ENCODE measurements at places on chromosomes 12 and 14.
A peak's percentile ranks its signal among the peaks of the same experiment; 100 is the strongest.

DNA sequence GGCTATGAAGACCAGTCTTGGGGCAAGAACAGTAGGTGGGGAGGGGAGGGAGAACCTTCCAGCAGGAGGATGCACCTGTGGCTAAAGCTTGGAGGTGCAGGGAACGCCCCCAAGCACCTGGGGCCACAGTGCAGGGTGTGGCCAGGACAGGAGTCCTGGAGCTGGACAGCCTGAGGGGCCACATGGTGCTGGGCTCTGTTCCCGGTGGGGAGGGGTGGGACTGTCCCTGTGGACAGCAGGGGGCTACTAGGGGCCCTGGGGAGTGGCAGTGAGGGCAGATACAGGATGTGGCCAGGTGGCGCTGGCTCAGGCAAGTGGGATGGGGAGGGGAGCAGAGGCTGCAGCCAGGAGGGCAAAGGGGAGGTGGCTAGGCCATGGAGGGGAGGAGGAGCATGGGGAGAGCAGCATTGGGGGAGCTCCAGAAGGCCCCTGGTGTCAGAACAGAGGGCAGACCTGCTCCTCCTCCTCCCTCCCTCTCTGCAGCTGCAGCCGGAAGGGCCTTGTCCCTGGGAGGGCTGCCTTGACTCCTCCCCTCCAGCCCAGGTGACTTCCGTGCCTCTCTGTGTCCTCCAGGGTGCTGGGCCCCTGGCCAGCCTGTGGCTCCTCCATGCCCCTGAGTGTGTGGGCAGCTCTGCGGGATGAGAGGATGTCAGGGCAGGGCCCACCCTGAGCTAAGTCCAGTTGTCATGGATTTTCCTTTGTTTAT is 68.4 kb upstream of the DLK1 start:
- no peak for DNase-seq

DNA sequence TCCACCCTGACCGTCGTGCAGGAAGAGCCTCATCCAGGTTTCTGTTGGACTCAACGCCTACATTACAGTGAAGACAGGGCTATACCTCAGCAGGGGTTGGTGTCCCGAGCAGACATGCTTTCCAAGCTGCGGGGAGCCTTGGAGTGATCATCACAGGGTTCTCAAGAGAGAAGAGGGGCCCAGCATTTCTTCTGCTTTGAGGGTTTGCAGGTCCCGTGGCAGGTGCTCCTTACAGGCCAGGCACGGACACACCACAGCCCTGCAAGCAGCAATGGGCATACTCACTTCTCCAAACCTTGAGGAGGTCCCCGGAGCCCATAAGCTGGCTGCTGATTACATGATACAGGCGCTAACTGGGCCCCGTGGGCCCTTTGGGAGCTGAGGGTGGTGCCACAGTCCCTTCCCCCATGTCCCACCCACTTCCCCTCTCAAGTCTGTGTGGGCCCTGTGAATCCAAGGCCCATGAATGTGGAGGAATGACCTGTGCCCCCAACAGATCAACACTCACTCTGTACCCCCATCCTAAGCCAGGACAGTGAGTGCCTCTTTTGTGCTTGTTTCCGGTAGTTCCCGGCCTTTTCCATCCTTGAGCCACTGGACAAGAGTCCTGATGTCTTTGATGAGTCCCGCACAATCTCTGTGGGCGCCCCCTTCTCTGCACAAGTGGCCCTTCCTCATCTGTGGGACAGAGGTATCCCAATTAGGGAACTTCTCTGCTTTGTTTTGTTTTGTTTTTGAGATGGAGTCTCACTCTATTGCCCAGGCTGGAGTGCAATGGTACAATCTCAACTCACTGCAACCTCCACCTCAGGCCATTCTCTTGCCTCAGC is 1.1 kb downstream of the AQP2 start:
- DNase-seq, result peak; percentile 28

GRCh38 chr14:35134329-35135123 is 12.2 kb downstream of the PRORP start:
- no peak for DNase-seq

DNA sequence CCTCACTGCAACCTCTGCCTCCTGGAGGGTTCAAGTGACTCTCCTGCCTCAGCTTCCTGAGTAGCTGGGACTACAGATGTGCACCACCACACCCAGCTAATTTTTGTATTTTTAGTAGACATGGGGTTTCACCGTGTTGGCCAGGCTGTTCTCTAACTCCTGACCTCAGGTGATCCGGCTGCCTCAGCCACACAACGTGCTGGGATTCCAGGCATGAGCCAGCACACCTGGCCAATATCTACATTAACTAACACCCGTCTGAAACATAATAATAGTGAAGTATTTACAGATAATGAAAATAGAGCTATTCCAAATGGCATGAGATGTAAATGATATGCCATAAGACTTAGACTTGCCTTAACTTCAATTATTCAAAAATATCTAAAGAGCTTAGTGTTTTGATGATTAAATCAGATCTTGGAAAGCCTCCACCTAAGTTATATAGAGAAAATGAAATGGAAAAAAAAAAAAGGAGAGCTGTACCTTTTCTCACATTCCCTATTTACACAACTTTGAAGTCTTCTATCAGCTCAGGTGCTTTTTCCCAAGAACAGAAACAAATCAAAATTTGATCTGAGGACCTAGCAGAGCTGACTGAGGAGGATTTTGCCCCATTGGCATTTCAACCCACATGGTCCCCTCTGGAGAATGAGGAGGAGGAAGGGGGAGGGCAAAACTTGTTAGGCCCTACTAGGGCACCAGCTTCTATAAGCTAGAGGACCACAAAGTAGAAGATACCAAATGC is 309.2 kb downstream of the PRKD1 start:
- DNase-seq, result no peak

- no peak for DNase-seq
Measured at GRCh38 chr14:24123424-24124417, 6.7 kb upstream of the FITM1 start.

DNA sequence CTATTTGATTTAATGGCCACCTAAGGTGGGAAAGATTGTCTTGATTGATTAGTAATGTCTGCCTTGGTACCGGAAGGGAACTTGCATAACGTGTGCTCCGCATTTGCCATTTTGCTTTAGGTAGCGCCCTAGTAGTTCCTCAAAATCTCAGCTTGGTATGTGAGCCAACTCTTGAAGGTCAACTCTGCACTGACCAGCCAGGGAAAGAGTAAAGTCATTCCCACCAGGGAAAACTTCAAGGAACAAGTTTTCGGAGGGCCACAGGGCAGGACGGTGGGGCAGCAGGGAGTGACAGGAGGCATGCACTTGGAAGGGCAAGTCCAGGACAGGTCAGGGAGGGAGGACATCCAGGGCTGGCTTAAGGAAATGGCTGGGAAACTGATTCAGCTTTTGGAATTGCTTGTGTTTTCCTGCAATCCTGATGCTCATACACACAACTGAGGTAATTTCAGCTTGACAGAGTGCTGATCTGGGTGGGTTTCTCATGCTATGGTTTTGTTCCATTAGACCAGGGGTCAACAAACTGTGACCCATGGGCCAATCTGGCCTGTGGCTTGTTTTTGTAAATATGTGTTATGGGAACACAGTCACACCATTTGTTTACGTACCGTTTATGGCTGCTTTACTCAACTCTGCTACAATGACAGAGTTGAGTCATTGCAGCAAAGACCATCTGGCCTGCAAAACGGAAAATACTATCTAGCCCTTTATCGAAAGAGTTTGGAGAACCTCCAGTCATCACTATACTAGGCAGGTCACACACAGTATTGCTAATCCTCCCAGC is 184.5 kb downstream of the RBM19 start:
- no peak for DNase-seq

Measured in right lobe of liver (tissue), 6 donors.